ENCODE measurements at places on chromosomes 12 and 14. TPM values are rescaled to one million over a fixed set of nuclear protein-coding genes. Genes with fewer than 3 reads are reported as not detected.

RAP1B gene
- 188 TPM for total RNA-seq

PRKD1 gene
- 8.7 TPM for total RNA-seq

PPFIA2 gene
- total RNA-seq = 0.16 TPM

CCDC88C gene
- total RNA-seq = 11.9 TPM

PTCSC3 gene
- total RNA-seq = not detected

CACNA1C gene
- total RNA-seq = 0.16 TPM

SMOC1 gene
- 0.13 TPM for total RNA-seq

TSPAN8 gene
- not detected for total RNA-seq
